Mesenchymal stem cell (in vitro differentiated cells and primary cell): ENCODE measurements at places on chromosomes 5 and 9.

DNA sequence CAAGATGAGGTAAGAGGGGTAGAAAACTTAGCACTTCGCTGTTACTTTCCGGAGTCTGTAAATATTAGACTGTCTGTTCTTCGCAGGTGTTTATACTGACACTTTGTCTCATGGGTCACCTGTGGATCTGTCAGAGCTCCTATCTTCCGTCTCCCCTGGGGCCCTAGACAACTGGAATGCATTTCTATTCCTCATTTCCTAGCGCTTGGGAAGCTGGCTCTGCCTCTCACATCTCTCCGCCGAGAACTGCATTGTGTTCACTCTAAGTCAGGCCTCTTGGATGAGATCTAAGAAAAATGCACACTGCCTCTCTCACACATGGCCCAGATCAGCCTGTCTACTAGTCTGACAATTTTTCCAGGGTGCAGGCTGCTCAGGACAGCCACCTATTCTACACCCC is 39.5 kb downstream of the PCA3 start:
- no peak for DNase-seq

DNA sequence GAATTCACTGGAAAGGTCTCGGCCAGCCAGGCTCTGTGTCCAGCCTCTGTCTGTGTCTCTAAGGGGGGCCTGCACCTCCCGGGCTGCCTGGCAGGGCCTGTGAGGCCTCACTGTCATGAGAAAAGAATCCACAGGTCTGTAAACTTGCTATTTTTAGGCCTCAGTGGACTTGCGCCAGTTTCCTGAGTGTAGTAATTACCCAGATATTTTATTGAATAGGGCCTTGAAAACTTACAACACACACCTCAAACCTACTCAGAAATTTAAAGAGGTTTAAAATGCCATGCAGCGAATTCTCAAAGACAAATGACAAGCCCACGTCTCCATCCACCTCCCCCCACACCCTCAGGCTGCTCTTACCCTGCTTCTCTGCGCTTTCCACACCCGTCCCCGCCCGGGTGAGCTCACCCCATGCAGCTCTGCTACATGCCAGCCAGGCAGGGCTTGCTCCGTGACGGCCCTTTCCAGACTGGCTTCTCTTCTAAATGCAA is 8.8 kb upstream of the TENT4A start:
- peak; percentile 93 for DNase-seq

GRCh38 chr5:145697251-145697990 is 137.7 kb downstream of the PRELID2 start:
- peak; percentile 46 for DNase-seq

DNA sequence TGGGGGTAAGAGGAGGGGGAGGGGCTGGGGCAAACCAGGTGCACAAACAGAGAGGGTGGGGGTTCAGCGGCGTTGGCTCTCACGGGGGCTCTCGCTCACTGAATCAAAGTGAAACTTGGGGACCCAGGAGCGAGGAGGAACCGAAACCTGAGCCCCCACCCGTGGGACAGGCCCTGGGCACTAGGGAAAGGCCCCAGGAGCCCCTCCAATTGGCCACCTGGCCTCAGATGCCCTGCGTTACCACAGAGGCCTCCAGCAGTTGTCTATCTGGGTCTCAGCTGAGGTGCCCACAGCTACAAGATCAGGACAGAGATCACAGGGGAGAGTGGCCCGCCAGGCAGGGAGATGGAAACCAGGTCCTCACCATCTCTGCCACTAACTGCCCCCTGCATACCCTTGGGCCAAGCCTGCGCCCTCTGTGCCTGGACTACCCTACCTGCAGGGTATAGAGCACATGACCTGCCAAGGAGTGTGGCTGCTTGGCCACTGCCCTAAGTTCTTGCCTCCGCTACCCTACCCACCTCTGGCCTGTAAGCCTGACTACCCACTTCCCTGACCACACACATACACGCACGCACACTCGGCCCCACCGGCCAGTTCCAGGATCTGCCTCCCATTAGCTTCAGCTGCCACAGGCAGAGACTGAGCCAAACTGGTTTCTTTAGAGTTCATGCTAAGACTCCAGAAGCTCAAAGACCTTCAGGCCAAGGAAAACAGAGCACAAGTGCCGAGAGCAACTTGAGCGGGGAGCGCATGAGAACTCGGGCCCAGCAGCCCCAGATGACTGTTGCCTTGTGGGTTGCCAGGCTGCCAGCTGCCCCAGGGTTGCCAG is 39.9 kb downstream of the PAX5 start:
- no peak for DNase-seq

- DNase-seq = no peak
Measured at GRCh38 chr5:376799-377325, 55.3 kb downstream of the AHRR start.

DNA sequence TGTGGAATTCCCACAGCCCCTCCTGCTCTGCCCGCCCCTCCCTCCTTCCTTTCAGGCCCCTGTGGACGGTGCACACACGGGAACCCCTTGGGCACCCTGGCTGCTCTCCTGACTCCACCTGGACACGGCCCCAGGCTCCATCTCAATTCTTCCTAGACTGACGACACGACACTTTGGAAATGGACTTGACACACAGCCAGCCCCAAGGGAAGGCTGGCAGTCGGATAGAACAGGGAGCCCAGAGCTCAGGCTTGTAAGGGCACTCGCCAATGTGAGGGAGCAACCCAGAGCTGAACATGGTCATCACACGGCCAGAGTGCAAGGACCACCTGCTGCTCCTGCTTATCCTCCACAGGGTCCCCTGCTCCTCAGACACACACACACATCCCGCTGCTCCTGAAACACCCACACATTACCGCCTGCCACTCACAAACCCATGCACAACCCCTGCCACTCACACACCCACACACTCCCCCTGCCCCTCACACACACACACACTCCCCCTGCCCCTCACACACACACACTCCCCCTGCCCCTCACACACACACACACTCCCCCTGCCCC is 8.9 kb downstream of the SLC9A3 start:
- DNase-seq = no peak

DNA sequence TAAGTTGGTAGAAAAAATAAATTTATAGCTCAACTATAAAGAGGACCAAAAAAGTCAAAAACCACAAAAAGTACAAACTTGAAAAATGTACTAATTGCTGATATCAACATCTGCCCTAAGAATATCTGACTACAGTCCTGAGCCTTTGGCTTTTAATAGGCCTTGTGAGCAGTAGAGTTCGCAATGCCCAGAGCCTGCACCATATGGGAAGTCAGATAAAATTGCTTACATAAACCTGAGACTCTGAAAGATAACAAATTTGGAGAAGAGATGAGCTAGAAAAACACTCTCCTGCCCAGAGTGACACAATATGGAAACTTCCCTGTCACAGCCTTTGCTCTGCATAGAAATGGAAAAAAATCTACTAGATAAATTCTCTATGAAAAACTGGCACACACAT is 368.0 kb upstream of the GRIN3A start:
- no peak for DNase-seq

DNA sequence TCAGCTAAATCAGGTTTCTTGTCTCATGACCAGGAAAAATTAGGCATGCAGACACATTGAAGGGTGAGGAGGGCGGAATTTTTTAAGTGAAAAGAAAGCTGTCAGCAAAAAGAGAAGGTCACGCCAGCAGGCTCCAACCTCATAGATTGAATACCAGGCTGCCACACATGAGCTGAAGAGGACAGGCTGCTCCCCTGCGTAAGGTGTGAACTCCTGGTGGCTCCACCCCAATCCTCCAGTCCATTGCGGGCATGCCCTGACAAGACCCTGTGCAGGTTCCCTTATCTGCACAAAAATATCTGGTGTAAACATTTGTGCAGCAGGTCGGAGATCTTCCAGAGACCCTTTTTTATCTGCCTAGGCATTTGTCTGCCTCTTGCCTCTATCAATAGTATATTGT is 22.9 kb upstream of the TEX10 start:
- DNase-seq = no peak

DNA sequence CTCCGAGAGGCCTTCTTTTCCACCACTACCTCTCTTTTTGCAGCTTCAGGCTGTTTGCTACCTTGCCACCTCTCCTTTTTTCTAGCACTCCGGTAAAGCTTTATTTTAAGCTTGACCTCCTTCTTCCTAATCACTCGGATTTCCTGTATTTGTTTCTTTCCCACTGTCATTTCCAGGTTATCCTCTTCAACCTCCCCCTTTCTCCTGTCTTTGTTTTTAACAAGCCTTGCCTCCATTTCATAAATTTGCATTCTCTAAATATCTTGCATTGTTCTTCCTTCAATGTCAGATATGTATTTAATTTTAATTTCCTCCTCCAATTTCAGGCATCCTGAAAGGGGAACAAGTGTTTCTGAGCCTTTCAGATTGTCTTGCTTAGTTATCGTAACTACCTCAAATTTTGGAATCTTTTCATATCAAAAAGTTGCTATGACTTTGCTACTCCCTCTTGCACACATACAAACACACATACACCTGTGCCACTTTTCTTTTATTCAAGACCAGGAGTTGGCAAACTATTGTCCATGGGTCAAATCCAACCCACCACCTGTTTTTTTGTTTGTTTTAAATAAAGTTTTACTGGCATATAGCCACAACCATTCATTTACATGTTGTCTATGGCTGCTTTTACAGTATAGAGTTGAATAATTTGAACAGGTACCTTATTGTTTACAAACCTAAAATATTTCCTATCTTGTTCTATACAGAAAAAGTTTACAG is 22.7 kb downstream of the DPYSL3 start:
- DNase-seq = no peak

- no peak for DNase-seq
Measured at GRCh38 chr5:10964806-10965205, 203.8 kb upstream of the DAP start.

DNA sequence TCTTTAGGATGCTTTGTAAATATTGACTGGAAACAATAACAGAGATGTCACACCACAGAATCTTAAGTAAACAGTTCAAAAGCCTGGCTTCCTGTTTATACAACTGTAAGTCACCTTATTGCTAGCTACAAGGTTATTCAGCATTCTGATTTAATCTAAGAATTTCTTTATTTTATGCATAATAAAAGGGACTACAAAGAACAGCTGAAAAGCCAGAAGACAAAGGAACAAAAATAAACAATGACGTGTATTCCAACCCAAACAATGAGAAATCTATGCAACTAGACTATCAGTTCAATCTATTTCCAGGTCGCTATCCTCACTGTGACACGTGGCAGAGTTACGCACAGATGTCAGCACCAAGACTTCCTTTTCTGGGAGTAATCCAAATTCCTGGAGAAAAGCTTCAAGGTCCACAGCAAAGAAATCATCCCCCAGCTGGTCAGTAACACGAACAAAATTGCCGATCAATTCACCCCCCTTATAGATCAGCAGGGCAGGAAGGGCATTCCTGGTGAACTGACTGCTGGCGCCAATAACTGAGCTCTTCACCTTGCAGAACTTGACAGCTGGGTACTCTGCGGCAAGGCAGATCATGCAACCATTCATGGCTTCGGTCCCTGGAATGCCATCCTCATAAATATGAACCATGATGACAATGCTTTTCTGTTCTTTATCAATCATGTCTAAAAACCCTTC is 8.4 kb downstream of the PDCL start:
- DNase-seq = peak; percentile 80

- DNase-seq = no peak
Measured at GRCh38 chr9:127856729-127857116, 2.3 kb upstream of the ENG start.

DNA sequence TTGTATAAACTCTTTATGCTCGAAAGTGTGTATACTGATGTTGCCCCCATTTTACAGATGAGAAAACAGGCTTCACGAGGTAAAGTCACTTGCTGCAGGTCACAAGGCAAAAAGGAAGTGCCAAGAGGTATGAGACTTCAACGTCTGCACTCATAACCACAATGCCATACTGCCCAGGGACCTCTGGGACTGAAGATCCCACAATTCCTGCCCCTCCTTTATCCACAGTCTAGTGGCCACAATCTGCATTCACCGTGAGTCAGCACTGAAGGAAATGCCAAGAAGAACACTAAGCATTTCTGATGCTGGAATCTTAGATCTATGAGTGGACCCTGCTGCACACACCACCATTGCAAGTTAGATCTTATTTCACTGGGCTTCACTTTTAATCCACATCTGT is 37.3 kb downstream of the MED27 start:
- peak; percentile 91 for DNase-seq

- DNase-seq = no peak
Measured at GRCh38 chr5:171410181-171410580, 9.3 kb upstream of the FGF18 start.

DNA sequence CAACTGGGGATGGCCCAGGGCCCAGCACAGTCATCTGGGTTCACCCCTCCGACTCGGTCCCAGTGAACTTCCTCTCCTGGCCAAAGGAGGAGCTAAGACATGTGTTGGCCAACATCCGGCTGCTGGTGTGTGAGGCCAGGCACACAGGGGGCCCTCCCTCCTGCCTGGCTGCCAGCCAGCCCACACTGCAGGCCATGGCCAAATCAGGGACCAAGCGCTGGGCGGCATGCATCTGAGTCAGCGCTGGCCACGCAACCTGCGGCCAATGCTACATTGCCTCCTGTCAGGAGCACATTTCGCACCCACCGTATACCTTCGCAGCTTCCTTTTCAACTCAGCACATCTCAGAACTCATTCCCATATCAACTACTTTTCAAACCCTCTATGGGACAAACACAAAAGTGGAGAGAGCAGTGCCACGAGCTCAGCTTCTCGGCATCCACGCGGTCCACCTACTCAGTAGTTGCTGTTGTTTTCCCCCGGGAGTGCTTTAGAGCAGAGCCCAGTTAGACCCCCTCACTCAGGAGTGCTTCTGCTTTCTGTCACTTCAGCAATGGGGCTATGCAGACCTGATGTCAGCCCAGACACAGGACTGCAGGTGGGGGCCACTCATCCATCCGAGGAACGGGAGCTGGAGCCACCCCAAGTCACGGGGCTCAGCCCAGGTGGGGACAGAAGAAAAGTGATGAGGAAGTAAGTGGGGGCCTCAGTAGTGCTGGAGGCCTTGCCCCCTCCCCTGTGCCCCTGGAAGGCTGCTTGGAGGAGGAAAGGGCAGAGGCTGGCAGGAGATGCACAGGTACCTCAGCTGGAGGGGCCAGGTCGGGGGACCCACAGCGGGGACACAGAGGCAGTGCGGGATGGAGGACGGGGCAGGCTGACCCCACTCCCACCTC is 13.9 kb downstream of the NINJ1 start:
- peak; percentile 91 for DNase-seq

DNA sequence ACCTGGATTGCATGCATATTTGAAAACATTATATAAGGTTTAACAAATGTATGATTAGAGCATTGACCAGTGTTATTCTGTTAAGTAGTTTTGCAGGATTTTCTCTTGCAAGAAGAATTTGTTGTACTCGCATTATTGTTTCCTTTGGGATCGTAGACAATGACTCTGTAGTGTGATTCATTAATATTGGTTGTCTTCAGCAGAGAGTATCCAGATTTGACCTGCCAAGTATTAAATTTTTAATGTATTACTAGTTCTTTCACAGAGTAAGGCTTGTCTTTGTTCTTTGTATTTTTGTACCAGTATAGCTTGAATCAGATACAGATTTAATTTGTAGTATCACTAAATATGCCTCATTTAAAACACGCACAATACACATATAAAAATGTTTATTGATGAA is 155.0 kb downstream of the PBX3 start:
- no peak for DNase-seq
